Neural progenitor cell (in vitro differentiated cells): ENCODE measurements at places on chromosomes 11 and 22. TPM values are rescaled to one million over a fixed set of nuclear protein-coding genes. Genes with fewer than 3 reads are reported as not detected.

Gene TTC36
- 0.62 TPM in 1 of 2 replicates, not detected in the other for total RNA-seq

Gene TFIP11
- total RNA-seq = 22.2 and 26.2 TPM in 2 replicates

Gene KCNJ1
- total RNA-seq = 0.03 and 0.41 TPM in 2 replicates

- H3K4me3 ChIP-seq = no peak overlapping the region
- H3K27me3 ChIP-seq = no peaks in the 10 kb centered on the region
- no peak overlapping the region for H3K27ac ChIP-seq
- DNase-seq = no peak
- H3K4me1 ChIP-seq = no peaks in the 10 kb centered on the region
Measured at GRCh38 chr11:41816396-41816795, 356.9 kb upstream of the LRRC4C start.

GRCh38 chr11:20668844-20669819 lies at the start of gene NELL1:
Gene NELL1 (plus strand): TSS chr11:20669586.
- no peaks in the 10 kb centered on the region for H3K36me3 ChIP-seq
- H3K27me3 ChIP-seq = peaks cover 91% of the 10 kb centered on the region
- H3K4me1 ChIP-seq = peaks cover 31% of the 10 kb centered on the region
- H3K4me3 ChIP-seq = peak within 1 kb of the TSS; percentile 74

Gene APOL5
- total RNA-seq = not detected in 2 replicates

- no peaks in the 10 kb centered on the region for H3K36me3 ChIP-seq
- no peak overlapping the region for H3K27ac ChIP-seq
- no peak for DNase-seq
- H3K4me3 ChIP-seq = no peak overlapping the region
Measured at GRCh38 chr22:46274381-46274780, 6.6 kb downstream of the TTC38 start.

GRCh38 chr11:84564180-84564866 lies 1062.8 kb downstream of the DLG2 start:
- H3K4me1 ChIP-seq = peaks cover 6% of the 10 kb centered on the region
- no peaks in the 10 kb centered on the region for H3K36me3 ChIP-seq
- peak; percentile 24 for DNase-seq
- no peaks in the 10 kb centered on the region for H3K27me3 ChIP-seq

DNA sequence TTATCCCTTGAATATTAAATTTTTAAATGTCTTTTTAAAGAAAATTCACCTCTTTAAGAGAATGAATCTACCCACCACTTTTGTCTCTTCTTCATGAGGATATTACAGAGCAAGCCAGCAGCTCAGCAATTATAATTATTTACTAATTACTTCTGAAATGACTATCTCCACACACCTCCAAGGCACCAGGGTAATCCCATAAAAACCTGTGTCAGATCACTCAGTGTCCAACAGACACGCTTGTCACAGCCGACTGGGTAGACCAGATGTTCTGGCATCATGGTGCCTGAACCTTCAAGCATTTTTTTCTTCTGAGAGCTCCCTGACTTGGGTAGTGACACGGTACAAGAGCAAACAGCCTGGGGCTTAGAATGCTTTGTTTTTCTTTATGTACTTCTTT lies 61.4 kb downstream of the EFCAB6 start:
- H3K4me1 ChIP-seq = peaks cover 12% of the 10 kb centered on the region
- no peaks in the 10 kb centered on the region for H3K27me3 ChIP-seq
- H3K36me3 ChIP-seq = no peaks in the 10 kb centered on the region
- no peak overlapping the region for H3K4me3 ChIP-seq
- H3K27ac ChIP-seq = no peak overlapping the region
